Dermis blood vessel endothelial cell (primary cell): ENCODE measurements at places on chromosomes 7 and 10. TPM values are rescaled to one million over a fixed set of nuclear protein-coding genes. Genes with fewer than 3 reads are reported as not detected.

The PRSS2 gene
- total RNA-seq, result not detected in 2 replicates

The CYP2C9 gene
- total RNA-seq, result not detected in 2 replicates

The TNPO3 gene
- total RNA-seq, result 57.2 and 83.1 TPM in 2 replicates

The LRRC17 gene
- 1.2 and 2.0 TPM in 2 replicates for total RNA-seq

The LIPN gene
- not detected in 2 replicates for total RNA-seq

The DEPP1 gene
- 174 and 360 TPM in 2 replicates for total RNA-seq
